Stimulated activated naive CD4-positive, alpha-beta T cell treated with Interleukin-2 at 50 U/mL for 16 hours (primary cell): ENCODE measurements at places on chromosomes 3 and 15.
A peak's percentile ranks its signal among the peaks of the same experiment; 100 is the strongest.

GRCh38 chr3:194404365-194405140, 5.5 kb upstream of the GP5 start:
- no peak for DNase-seq

DNA sequence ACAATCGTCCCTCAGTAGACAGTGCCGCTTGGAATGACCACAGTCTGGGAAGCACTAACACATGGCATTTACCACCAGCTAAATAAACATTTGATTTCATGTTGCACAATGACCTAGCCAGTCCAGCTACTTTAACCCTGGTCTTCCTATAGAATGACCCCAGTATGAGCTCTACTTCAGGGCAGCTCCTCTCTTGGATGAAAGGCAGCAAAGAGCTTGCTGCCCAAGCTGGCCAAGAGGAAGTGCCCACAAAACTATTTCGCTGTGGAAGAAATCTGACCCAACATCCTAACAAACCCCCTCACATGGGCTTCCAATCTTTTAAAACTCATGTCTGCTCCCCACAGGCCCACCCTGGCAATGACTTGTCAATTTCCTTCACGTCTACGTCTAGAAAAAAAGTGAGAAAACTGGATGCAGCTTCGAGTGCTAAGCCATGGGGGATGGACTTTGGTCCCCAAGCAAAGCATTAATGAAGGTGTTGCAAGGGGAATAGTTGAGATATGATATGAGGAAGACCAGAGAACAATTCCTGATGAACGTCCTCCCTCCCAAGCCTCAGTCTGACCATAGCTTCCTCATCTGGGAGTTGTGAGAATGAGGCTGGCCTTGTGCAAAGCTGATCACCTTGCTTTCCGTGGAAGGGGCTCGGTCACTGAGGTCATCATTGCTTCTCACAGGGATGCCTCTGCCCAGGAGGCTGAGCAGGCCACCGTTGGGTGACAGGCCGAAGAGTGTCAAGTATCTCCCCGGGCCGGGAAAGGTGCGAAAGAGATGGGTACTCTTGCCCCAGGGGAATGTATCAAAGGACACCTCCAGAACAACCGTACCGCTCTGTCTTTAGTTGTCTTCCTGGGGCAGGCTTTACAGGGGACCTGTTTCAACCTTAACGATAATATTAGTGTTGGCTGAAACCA, 964 bp downstream of the SLC25A20 start:
- DNase-seq: peak; percentile 10

DNA sequence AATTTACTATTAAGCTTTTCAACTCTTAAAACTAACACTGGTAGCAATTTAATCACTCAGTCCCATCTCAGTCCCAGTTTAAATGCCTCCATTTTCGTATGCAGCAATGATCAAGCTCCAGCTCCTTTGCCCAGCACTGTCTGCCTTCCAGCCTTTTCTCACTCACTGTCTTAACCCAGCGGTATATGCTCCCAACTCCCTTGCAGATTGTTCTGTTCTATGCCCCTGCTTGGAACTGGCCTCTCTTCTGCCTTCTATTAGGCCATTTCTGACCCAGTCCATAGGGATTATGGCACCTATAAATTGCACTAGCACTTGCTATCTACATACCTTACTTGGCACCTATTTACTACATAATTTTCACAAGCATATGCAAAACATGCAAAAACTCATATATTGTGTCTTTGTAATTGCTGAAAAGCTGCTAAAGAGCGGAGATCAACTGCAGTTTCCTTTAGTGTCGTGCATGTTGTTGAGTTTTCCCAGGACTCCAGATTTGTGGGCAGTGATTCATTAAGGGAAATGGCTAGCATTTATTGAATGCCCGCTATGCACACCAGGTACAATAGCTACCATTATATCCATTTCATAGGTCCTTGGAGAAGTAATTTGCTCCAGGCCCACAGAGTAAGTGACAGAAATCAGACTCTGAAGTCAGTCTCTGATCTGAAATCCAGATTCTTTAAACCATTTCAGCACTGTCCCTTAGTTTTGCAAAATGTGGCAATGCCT, 24.4 kb downstream of the CRBN start:
- DNase-seq: no peak

- DNase-seq: peak; percentile 14
Measured at GRCh38 chr3:169771497-169772304, 1.5 kb upstream of the MYNN start.

DNA sequence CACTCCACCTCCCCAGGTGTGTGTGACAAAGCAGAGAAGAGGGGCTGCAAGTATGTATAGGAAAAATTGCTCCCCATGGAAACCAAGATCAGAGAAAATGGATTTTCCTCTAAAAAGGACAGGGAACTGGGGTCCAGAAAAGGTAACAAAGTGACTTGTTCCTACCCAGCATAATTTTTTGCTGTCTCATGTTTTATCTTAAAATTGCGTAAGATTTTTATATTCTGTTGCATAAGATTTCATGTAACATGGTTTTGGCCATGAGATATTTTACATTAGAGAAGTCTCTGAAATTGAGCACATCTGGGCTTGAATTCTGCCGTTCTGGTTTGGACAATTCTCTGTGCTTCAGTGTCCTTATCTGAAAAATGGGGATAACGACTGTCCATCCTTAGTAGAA, 335.7 kb upstream of the RORA start:
- no peak for DNase-seq

- DNase-seq: no peak
Measured at GRCh38 chr15:38430106-38430760, 23.7 kb upstream of the FAM98B start.

- peak; percentile 17 for DNase-seq
Measured at GRCh38 chr15:70474471-70475406, 288.6 kb downstream of the UACA start.

GRCh38 chr3:181497358-181497757, 214.4 kb upstream of the SOX2 start:
- no peak for DNase-seq

GRCh38 chr3:187293516-187294430, 2.2 kb upstream of the MASP1 start:
- no peak for DNase-seq
